ENCODE measurements at places on chromosomes 11 and 22. TPM values are rescaled to one million over a fixed set of nuclear protein-coding genes. Genes with fewer than 3 reads are reported as not detected.

Gene KIF18A
- 3.2 TPM for polyA plus RNA-seq

DNA sequence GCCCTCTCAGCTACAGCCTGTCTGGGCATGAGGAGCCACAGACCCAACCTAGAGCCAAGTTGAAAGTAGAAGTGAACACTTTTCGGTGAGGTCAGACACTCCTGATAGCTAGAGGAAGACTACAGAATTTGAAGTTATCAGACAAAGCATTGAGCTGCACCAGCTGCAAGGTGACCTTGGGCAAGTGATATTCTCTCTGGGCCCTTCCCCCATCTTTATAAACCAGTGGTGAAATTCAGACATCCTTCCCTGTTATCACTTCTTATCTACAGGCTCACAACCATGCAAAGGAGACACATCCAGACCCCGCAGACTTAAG lies 8.0 kb upstream of the PMM1 start:
- no peak for DNase-seq

DNA sequence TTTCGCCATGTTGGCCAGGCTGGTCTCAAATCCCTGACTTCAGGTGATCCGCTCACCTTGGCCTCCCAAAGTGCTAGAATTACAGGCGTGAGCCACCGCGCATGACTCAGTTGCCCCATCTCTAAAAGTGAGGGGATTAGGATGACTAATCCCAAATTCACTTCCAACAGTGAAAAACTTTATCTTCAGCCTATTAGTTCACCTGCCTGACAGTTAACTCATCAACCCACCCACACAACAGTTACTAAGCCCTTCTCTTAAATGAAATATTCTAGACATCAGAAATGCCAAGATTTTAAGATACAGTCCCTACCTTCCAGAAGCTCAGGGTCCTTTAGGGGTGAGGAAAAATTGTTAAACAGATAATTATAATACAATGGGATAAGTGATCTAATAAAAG lies 2.0 kb upstream of the ANKRD42 start:
- no peak for DNase-seq

Gene TSGA10IP
- polyA plus RNA-seq: 0.32 TPM

DNA sequence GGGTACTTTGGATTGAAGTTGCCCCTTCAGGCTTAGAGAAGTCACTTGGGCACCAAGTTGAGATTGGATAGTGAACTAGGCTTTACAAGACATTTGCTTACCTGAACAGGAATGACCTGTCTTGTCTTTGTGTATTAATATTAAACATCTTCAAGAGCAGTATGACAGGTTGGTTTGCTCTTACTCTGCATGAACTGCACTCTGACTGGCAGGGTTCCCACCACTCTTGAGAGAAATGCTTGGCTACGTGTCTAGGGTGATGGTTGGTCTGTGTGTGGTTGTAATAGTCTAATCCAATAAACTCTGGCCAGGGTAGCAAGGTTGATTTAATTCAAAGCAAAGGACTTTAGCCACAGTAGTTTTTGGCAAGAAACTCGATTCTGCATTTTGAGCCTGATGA lies 20.1 kb upstream of the SPTBN2 start:
- no peak for DNase-seq

DNA sequence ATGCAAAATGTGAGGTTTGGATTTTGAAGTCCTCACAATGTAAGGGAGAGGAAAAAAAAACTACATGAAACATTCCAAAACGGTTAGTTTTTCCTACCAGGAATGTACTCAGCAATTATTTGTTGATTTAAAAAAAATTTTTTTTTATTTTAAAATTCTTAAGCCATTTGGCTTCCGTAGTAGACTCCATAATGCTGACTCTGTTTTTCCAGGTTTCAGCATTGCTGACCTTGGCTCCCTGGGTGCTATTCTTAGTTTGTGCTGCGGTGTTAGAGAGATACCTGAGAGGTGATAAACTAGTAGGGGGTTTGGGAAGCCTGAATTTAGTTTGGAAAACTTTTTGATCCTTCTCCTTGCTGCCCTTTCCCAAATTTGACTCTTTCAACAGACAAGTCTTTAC lies 10.6 kb downstream of the STT3A start:
- no peak for DNase-seq

DNA sequence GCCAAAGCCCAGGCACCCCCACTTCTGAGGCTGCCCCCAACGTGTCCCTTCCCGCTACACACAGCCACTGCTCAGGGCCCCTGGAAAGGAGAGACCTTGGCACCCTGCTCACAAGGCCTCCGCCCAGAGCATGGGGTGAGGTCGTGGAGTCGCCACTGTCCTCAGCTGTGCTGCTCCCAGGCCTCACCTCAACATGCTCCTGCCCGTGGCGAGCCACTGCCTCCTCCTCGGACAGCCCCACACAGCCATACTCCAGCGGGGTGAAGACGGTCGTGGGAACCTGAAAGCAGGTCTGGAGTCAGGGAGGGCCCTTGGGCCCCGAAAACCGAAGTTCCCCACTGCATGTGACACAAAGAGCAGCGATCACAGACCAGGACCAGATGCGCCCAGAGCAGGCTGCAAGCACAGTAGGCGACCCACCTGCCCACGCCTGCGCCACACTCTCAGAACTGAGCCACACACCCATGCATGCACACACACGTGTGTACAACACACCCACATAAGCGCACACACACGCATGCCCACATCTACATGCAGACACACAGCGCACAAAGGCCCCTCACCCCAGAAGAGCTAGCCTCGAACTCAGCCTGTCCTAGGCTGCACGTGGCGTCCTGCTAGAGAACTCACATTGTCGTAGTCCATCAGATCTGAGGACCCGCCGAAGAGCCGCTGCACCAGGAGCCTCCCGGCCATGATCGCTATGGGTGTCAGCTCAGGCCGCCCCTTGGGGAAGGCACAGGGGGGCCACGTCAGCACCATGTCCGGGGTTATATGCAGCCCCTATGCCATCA lies 25.5 kb upstream of the GNB1L start:
- DNase-seq: no peak

DNA sequence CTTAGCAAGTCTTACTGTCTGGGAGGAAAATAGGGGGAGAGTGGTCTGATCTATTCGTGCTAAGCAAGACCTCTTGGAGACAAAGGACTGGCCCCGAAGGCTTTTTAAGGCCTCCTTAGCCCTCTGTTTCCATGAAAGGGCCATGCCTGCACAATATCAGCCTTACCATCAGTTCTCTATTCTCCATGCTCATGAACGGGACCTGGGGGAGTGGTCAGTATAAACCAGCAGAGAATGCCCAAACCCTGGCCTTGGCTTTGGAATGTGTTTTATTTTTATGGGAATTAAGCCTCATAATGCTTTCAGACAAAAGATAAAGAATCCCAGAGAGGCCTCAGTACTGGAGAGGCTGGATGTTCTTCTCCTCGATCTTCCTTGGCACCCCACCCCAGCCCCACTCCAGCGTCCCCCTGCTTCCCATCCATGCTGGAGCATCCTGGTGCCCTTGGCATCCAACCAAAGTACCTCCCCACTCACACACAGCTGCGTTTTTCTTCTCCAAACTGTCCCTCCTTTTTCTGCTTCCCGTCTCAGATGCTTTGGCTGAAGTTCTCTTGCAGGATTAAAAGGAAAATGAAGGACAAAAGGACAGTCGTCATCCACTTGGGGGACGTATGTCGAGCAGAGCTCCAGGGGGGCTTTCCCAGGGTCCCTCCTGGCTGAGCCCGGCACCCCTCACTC lies 18.6 kb downstream of the FXYD6 start:
- DNase-seq: no peak

- no peak for DNase-seq
These were observed 857.2 kb downstream of the TBC1D22A start for GRCh38 chr22:47619631-47620030.

DNA sequence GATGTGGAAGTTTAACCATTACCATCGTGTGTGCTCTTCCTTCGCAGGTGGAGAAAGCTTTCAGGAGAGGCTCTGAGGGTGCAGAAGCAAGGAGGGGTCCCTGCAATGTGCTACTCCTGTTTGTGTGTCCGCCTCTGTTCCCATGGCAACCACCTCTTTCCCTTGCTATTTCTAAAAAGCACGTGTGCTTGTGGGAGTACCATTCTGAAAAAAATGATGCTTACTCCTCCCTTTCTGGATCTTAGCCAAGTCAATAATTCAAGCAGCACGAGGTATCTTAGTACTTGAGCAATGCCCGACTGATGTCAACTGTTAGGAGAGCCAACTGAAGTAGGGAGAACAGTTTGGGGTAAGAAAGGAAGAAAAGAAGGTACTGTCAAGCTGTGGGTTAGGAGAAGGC lies 628.7 kb downstream of the NTM start:
- no peak for DNase-seq

DNA sequence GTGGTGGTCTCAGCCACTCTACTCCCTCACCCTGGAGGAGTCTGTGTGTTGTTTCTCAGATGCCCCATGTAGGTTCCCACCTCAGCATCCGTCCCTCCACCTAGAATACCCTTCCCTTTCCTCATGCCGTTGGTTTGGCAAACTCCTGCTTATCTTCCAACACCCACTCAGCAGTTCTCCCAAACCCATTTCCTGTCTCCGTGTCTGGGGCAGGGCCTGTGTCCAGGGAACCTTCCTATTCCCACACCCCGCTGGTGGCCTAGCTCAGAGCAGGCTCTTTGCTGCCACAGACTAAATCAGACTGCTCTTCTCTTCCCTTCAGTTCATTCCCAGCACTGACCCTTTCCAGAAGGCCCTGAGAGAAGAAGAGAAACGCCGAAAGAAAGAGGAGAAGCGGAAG lies 7.5 kb upstream of the SREBF2 start:
- DNase-seq: no peak

DNA sequence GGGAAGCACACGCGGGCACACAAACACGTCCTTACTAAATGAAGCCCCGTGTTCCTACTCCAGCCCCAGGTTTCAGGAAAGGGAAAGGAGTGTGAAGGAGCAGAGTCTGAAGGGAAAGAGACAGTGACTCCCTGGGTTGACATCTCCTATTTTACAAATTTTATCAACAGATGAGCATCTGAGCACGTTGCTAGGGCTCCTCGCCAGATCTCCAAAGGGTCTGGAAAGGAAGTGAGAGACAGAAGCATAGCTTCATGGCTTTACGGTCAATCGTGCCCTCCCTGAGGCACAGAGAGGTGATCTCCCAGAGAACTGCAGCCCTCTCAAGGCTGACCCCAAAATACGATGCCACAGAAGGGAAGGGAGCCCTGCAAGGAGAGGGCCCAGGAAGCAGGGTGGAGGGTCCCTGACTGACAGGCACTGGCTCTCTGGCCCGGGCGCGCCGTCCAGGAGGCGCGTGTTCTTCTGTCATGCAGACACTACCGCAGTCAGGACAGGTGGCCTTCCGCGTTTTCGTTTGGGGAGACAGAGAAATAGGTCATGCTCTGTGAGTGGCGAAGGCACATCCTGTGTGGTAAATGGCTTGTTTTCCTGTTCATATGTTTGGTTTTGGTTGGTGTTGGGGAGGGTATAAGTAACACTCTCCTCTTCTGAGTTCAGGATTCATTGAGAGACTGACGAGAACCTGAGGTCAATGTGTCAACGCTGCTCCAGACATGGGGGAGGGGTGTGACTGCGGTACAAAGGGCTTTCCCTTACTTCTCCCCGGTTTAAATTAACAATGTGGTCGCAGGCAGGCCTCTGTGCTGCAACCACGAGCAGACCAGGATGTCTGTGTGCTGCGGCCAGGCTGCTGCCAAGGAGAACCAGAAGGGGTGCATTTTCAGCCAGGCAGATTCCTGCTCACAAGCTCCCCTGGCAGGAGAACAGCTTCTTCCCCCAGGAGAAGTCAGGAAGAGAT lies 813.3 kb downstream of the OPCML start:
- DNase-seq: no peak

Data from hindlimb muscle (tissue), 1 donor.